ENCODE measurements at places on chromosomes 6 and 20.

GRCh38 chr6:158211273-158212055 lies 43.3 kb downstream of the GTF2H5 start:
- peak; percentile 32 for DNase-seq

DNA sequence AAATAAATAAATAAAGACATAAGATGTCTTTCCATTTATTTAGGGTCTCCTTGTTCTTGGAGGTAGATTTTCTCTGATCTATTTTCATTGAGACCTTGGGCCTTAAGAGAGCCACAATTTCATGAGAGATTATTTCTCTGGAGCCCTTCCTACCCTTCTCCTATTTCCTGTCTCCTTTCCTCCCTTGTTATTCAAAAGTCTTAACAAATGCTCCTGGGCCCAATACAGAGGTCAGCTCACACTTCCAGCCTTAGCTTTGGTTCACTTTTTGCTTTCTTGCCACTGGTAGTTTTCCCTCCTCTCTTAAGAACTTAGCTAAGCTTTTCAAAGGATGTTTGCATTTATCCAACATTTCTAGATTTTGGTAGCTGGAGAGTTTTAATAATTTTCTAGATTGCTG lies 44.0 kb downstream of the PTPRA start:
- DNase-seq, result no peak

DNA sequence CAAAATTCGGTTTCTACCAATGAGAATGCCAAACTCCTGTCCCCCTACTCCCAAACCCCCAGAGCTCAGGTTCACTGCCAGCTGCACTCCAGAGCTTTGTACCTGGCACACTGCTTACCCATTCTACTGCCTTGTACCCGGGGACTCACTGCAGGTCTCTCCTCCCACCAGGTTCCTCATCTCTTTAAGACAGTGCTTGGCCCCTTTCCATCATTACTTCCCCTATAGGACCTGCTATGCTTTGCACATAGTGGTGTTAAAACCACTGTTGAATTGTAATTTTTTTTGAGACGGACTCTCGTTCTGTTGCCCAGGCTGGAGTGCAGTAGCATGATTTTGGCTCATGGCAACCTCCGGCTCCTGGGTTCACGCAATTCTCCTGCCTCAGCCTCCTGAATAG lies 25.9 kb downstream of the LYRM4 start:
- no peak for DNase-seq

DNA sequence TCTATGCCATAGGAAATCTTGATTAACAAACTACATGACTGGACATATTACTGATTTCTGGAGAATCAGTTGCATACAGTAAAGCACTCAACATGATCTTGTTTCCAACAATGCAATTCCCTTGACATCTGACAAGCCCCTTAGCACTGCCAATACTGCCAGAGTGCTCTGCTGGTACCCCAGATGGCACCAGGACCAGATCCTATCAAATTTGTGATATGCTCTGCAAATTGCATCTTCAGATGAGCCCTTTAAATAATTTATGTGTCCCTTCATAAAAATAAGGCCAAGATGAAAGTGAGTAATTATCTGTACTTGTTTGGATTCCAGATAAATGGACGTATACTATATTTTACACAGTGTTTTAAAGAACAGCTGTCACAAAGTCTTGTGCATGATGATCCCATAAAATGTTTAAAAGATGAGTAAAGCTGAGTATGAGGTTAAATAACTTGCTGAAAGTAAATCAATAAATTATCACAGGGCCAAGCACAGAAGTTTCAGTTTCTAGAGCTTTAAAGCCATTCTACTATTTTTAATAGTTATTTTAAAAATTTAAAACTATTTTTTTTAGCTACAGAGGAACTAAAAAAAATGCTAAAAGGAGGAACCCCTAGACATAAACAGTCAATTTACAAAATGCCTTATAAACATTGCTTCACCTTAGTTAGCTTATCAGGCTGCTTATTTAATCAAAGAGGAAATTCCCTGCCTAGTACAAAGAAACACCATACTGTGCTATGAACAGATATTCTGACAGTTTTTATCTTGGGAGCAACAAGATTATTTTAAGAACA lies 42.1 kb downstream of the NUDT3 start:
- no peak for DNase-seq

DNA sequence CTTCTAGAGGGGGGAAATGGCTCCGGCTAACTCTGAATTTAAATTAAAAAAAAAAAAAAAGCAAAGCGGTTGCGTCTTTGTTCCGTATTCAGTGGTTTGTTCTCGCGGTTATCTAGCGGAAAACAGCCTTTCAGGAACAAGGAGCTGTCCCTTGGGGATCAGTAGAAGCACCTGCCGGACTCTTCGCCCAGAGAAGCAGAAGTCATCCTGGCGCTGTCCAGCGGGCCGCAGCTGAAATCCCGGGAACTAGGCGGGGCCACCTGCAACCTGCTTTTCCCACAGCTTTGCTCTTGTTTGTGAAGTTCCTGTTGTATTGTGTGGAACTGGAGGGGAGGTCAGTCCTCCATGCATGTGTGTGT lies 43.9 kb upstream of the GJE1 start:
- DNase-seq, result no peak

- no peak for DNase-seq
Observed at GRCh38 chr6:145811741-145812140, 2.9 kb downstream of the FBXO30 start.

DNA sequence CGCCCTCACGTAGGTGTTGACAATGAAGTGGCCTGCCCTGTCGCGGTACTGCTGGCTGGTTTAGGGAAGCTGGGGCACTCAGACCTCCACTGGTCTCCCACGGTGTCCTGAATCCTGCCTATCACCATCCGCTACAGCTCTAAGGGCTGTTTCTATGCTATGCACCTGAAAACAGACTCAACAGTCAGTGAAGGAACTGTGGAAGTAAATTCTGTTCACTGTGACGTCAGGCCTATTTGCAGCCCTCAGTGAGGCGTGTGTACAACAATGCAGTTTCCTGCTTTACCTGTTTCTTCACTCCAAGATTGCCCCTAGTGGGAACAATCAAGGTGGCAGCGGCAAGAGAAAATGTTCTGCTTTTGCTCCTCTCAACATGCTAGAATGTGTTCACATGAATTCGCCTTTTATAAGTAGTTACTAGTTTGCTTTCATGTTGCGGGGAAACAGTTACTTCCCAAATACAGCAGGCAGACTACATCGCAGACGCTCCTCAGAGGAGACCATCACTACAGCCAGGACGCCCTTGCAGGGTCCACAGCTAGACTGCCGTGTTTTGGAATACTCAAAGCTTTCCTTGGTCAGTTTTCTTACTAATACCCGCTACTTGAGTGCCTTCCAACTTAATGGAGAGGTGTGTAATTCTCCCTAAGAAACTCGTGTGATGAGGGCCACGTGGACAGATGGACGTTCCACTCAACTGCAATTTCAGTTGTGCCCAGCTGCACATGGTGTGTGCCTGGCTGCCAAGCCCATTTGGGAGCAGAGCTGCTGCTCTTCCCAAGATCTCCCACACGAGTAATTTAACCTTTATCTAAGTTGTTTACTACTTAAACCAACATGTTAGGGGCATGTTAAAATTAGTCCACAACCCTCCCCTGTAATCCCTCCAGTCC lies 25.4 kb downstream of the DIDO1 start:
- no peak for DNase-seq

- DNase-seq, result no peak
Observed at GRCh38 chr20:1124421-1124820, 6.0 kb downstream of the PSMF1 start.

GRCh38 chr6:154996016-154996590 lies 988 bp downstream of the TIAM2 start:
- DNase-seq, result no peak

DNA sequence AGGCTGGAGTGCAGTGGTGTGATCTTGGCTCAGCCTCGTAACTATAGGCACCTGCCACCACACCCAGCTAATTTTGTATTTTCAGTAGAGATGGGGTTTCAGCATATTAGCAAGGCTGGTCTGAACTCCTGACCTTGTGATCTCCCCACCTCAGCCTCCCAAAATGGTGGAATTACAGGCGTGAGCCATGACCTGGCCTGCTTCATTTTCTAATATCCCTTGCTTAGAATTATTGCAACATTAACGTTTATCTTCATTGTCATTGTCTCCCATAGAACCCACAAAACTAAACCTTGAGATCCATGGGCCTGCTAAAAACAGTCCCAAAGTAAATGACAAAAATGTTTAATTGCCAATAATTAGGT lies 6.1 kb downstream of the EEF1A1 start:
- no peak for DNase-seq

GRCh38 chr6:126812010-126812409 lies 306.5 kb upstream of the RSPO3 start:
- DNase-seq, result no peak

GRCh38 chr6:83062225-83062624 lies 3.4 kb downstream of the UBE3D start:
- DNase-seq, result no peak
